ENCODE measurements at places on chromosomes 7 and 10.

DNA sequence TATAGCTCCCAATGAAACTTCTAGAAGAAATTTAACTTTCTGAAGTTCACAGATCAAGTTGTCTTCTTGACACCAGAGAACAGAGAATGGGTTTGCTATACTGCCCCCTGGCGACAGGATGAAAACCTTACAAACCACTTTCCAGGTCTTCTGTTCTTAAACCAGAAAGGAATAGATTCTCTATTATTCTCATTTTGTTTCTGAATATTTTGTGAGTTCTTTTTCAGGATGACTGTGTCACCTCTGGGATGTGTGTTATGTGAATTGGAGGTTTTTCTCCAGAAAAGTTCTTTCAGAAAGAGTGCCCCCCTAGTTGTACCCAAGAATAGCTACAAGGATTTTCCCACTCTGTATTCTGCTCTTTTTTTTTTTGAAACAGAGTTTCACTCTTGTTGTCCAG, 6.3 kb downstream of the IFT22 start:
- no peak overlapping the region for H3K27ac ChIP-seq
- peaks cover 33% of the 10 kb centered on the region for H3K36me3 ChIP-seq
- H3K27me3 ChIP-seq = no peaks in the 10 kb centered on the region
- no peak for DNase-seq

- H3K4me3 ChIP-seq = no peak overlapping the region
- peaks cover 85% of the 10 kb centered on the region for H3K4me1 ChIP-seq
- peaks cover 39% of the 10 kb centered on the region for H3K36me3 ChIP-seq
- no peak overlapping the region for H3K27ac ChIP-seq
- DNase-seq = no peak
Observed at GRCh38 chr7:131068604-131069021, 259.1 kb upstream of the MKLN1 start.

- no peak for DNase-seq
- no peaks in the 10 kb centered on the region for H3K4me1 ChIP-seq
- no peak overlapping the region for H3K4me3 ChIP-seq
- H3K27ac ChIP-seq = no peak overlapping the region
Observed at GRCh38 chr10:97128516-97129154, 57.1 kb downstream of the SLIT1 start.

GRCh38 chr10:84991301-84991700, 662.9 kb downstream of the CCSER2 start:
- DNase-seq = no peak
- H3K27me3 ChIP-seq = no peaks in the 10 kb centered on the region
- no peak overlapping the region for H3K4me3 ChIP-seq
- no peaks in the 10 kb centered on the region for H3K36me3 ChIP-seq
- H3K4me1 ChIP-seq = no peaks in the 10 kb centered on the region

DNA sequence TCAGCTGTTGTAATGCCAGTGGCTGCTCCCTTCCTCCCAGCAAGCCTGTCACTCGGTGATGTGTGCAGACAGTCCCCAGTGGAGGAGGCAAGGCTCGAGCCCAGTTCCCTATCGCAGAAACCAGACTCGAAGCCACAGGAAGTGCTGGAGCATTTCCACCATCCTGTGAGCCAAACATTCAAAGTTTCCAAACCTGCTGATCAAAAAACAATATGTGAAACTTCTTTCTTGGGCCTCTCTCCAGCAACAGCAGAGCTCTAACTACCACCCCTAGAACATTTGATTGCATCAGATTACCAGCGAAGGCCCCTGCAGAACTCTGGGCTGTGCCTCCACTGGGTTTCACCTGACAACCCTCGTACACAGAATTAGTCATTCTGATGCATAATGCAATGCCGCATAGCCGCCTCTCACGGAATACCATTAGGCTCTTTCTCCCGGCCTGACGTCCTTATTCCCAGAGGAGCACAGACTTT, 94.0 kb downstream of the ELMO1 start:
- DNase-seq = peak; percentile 77
- H3K4me1 ChIP-seq = peaks cover 76% of the 10 kb centered on the region
- peak overlapping the region; percentile 75 for H3K27ac ChIP-seq
- no peak overlapping the region for H3K4me3 ChIP-seq
- no peaks in the 10 kb centered on the region for H3K36me3 ChIP-seq
- no peaks in the 10 kb centered on the region for H3K27me3 ChIP-seq

- no peak for DNase-seq
- peaks cover 9% of the 10 kb centered on the region for H3K27me3 ChIP-seq
- no peaks in the 10 kb centered on the region for H3K36me3 ChIP-seq
- no peak overlapping the region for H3K27ac ChIP-seq
- no peaks in the 10 kb centered on the region for H3K4me1 ChIP-seq
- H3K4me3 ChIP-seq = no peak overlapping the region
Observed at GRCh38 chr7:158383665-158384064, 204.0 kb downstream of the PTPRN2 start.

DNA sequence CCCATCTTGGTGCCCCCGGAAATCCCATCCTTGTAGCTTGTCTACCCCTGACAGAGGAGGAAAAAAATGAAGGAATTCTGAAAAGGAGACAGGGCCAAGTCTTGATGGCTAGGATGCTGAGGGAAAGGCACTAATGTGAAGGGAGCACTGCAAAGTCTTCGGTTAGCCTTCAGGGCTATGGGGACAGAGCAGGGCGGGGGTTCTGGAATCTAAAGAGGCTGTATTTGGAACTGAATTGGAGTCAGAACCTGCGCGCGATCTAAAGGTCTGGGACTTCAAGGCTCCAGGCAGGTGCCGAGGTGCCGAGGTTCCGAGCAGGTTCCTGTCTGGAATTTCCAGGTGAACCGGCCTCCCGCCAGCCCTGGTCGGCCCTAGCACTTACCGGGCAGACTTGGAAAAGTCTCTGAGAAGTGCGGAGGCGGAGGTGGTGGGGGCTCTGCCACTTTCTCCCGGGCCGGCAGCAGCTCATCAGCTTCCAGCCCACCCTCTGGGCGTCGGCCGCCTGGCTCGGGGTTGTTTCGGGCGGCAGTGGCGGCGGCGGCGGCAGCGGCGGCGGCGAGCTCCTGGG, 781 bp downstream of the GBX1 start:
- no peaks in the 10 kb centered on the region for H3K36me3 ChIP-seq
- DNase-seq = no peak
- peaks cover 75% of the 10 kb centered on the region for H3K27me3 ChIP-seq
- H3K4me3 ChIP-seq = peak overlapping the region; percentile 52

- H3K27me3 ChIP-seq = no peaks in the 10 kb centered on the region
- no peaks in the 10 kb centered on the region for H3K4me1 ChIP-seq
- no peak for DNase-seq
- no peak overlapping the region for H3K27ac ChIP-seq
Observed at GRCh38 chr10:126160971-126161630, 227.2 kb downstream of the ADAM12 start.

DNA sequence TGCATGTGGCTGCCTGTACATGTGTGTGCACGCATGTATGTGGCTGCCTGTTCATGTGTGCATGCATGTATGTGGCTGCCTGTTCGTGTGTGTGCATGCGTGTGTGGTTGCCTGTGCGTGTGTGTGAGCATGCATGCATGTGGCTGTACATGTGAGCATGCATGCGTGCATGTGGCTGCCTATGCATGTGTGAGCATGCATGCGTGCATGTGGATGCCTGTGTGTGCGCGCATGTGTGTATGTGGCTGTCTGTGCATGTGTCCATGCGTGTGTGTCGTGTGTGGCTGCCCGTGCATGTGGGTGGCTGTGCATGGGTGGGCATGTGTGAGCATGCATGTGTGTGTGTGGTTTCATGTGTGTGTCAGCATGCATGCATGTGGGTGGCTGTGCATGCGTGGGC, 218.3 kb downstream of the ELFN1 start:
- H3K36me3 ChIP-seq = peaks cover 3% of the 10 kb centered on the region
- H3K27ac ChIP-seq = no peak overlapping the region
- H3K4me3 ChIP-seq = no peak overlapping the region
- no peak for DNase-seq
- no peaks in the 10 kb centered on the region for H3K27me3 ChIP-seq
- H3K4me1 ChIP-seq = no peaks in the 10 kb centered on the region

- no peak overlapping the region for H3K4me3 ChIP-seq
- H3K36me3 ChIP-seq = no peaks in the 10 kb centered on the region
- no peak overlapping the region for H3K27ac ChIP-seq
Observed at GRCh38 chr7:70598976-70599375, 533.0 kb upstream of the GALNT17 start.

GRCh38 chr10:125265579-125265955, 105.2 kb upstream of the CTBP2 start:
- no peak overlapping the region for H3K27ac ChIP-seq
- no peaks in the 10 kb centered on the region for H3K27me3 ChIP-seq
- no peak for DNase-seq
- H3K4me3 ChIP-seq = no peak overlapping the region
- no peaks in the 10 kb centered on the region for H3K4me1 ChIP-seq
- no peaks in the 10 kb centered on the region for H3K36me3 ChIP-seq

GRCh38 chr10:36362257-36362656, 720.2 kb upstream of the FZD8 start:
- H3K4me3 ChIP-seq = no peak overlapping the region
- H3K36me3 ChIP-seq = no peaks in the 10 kb centered on the region
- no peaks in the 10 kb centered on the region for H3K4me1 ChIP-seq
- no peaks in the 10 kb centered on the region for H3K27me3 ChIP-seq
- H3K27ac ChIP-seq = no peak overlapping the region

- no peak for DNase-seq
- H3K4me1 ChIP-seq = no peaks in the 10 kb centered on the region
- H3K27ac ChIP-seq = no peak overlapping the region
- no peak overlapping the region for H3K4me3 ChIP-seq
- no peaks in the 10 kb centered on the region for H3K27me3 ChIP-seq
Observed at GRCh38 chr7:67348171-67348570, 351.5 kb downstream of the TYW1 start.

DNA sequence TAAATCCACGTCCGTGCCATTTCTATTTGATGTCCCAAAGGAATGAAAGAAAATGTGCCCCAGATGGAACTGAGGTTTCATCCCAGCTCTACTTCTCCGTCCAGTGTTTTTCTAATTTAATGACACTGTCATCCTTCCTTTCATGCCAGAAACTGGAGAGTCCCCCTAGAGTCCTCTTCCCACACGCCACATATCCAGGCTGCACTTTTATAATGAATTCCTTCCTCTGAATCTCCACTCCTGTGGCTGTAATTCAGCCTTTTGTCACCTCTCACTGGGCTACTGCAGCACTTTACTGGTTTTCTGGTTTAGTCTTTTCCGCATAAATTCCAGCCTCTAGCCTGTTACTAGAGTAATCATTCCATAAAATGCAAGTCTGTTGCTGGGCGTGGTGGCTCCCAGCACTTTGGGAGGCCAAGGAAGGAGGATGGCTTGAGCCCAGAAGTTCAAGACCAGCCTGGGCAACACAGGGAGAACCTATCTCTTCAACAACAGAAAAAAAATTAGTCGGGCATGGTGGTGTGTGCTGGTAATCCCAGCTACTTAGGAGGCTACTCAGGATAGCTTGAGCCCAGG, 142.6 kb upstream of the RHEB start:
- H3K4me1 ChIP-seq = peaks cover 10% of the 10 kb centered on the region
- no peaks in the 10 kb centered on the region for H3K27me3 ChIP-seq
- no peaks in the 10 kb centered on the region for H3K36me3 ChIP-seq
- no peak for DNase-seq

GRCh38 chr10:132566892-132567291, 29.3 kb downstream of the INPP5A start:
- H3K36me3 ChIP-seq = no peaks in the 10 kb centered on the region
- H3K27ac ChIP-seq = no peak overlapping the region
- no peak overlapping the region for H3K4me3 ChIP-seq

- H3K36me3 ChIP-seq = no peaks in the 10 kb centered on the region
- no peak overlapping the region for H3K27ac ChIP-seq
- H3K27me3 ChIP-seq = peaks cover 18% of the 10 kb centered on the region
Observed at GRCh38 chr10:14185316-14186045, 145.2 kb downstream of the FRMD4A start.

DNA sequence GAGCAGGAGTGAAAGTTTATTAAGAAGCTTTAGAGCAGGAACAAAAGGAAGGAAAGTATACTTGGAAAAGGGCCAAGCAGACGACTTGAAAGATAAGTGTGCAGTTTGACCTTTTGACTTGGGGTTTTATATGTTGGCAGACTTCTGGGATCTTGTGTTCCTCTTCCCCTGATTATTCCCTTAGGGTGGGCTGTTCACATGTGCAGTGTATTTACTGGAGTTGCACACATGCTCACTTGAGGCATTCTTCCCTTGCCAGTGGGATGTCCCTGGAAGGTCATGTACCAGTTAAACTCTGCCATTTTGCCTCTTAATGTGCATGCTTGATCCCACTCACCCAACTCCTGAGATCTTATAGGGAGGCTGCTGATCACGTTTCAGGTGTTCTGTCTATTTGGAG, 23.4 kb upstream of the ARHGAP12 start:
- no peaks in the 10 kb centered on the region for H3K36me3 ChIP-seq
- H3K27ac ChIP-seq = no peak overlapping the region
- DNase-seq = no peak

- no peaks in the 10 kb centered on the region for H3K4me1 ChIP-seq
- H3K4me3 ChIP-seq = no peak overlapping the region
- H3K36me3 ChIP-seq = no peaks in the 10 kb centered on the region
- DNase-seq = no peak
- no peaks in the 10 kb centered on the region for H3K27me3 ChIP-seq
Observed at GRCh38 chr10:73989594-73990150, 8.2 kb upstream of the VCL start.

DNA sequence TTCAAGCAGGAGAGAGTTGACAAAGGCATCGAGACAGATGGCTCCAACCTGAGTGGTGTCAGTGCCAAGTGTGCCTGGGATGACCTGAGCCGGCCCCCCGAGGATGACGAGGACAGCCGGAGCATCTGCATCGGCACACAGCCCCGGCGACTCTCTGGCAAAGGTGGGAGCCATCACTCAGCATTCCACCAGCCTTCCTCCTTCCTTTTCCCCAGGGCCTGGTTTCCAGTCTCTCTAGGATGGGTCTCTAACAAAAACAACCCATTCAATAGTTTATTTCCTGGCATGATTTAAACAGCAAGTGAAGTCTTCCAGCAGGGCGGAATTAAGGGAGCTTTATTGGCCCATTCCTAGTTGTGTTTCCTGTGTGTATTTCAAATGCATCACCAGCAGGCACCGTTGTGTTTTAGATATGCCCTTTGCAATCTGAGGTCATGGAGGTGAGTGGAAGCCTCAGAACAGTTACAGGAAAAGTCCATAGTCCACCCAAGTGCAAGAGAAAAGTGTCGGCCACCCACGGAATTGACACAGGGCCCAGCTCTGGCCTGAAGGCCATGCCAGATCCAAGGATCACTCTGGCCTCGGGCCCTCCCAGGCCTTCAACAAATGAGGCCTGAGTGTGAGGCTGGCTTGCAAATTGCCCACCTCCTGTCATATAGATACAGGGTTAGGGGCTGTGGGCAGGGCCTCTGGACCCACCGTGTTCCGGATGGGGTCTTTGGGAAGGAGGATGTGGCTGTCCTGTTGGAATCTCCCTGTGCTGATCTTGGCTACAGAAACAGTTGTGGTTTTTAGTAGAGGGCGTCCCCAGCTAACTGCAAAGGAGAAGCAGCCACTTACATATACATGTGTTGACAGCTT, 46.9 kb upstream of the TRIM8 start:
- H3K27me3 ChIP-seq = no peaks in the 10 kb centered on the region
- no peak overlapping the region for H3K4me3 ChIP-seq
- no peak for DNase-seq
- H3K4me1 ChIP-seq = peaks cover 73% of the 10 kb centered on the region
- peak overlapping the region; percentile 47 for H3K27ac ChIP-seq
- H3K36me3 ChIP-seq = peaks cover 69% of the 10 kb centered on the region

GRCh38 chr7:30201161-30201666, 66.4 kb downstream of the MTURN start:
- H3K36me3 ChIP-seq = no peaks in the 10 kb centered on the region
- H3K27me3 ChIP-seq = no peaks in the 10 kb centered on the region
- H3K4me3 ChIP-seq = no peak overlapping the region
- H3K4me1 ChIP-seq = no peaks in the 10 kb centered on the region

GRCh38 chr7:80869821-80870751, 48.8 kb downstream of the SEMA3C start:
- no peak overlapping the region for H3K27ac ChIP-seq
- no peaks in the 10 kb centered on the region for H3K4me1 ChIP-seq
- H3K27me3 ChIP-seq = no peaks in the 10 kb centered on the region
- DNase-seq = no peak

- H3K36me3 ChIP-seq = no peaks in the 10 kb centered on the region
- H3K27me3 ChIP-seq = no peaks in the 10 kb centered on the region
- H3K27ac ChIP-seq = no peak overlapping the region
Observed at GRCh38 chr10:81784111-81784597, 90.8 kb upstream of the NRG3 start.
